ENCODE measurements at places on chromosomes 16 and 17.

DNA sequence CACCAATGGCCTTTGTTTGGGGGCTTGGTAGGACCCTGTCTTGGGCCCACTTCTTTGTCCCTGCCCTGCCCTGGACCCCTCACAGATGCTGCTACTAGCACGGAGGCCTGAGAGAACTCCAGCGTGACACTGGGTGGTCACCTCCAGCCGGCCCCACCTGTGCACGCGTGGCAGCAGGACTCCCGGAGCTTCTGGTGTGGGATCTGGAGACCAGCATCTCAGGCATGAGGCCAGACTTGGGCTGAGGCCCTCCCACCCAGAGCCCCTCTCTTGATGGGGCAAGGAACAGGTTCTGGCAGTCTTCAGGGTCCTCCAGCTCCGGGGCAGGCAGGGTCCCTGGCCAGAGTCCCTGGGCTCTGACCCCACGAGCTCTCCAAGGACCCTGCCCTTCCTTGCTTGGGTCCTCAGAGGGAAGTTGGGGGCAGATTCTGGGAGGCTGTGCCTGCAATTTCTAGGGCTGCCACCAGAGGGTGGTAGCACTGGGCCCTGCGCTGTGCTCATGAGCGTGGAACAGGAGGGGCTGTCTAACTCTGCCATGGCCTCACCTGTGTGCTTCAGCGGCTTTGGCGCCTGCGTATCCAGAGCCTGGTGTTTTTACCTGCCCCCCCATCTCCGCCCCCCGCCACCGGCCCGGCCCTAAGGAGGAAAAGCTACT, 3.1 kb upstream of the BAIAP3 start:
- no peak for DNase-seq

DNA sequence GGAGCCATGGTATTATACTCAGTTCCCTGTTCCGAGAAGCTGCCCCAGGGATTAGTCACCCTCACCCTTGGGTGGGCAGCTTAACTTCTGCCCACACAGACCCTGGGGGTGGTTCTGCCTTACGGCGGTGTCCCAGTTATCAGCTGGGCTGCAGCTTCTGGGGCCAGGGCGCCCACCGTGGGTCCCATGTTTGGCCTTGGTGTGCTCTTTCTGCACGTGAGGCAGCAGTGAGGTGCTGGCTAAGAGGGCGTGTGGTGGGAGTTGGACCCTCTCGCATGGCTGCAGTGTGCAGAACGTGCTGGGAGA, 46.7 kb downstream of the RAB11FIP3 start:
- no peak for DNase-seq

- DNase-seq: peak; percentile 31
Measured at GRCh38 chr17:46154151-46154816, 38.9 kb downstream of the KANSL1 start.

DNA sequence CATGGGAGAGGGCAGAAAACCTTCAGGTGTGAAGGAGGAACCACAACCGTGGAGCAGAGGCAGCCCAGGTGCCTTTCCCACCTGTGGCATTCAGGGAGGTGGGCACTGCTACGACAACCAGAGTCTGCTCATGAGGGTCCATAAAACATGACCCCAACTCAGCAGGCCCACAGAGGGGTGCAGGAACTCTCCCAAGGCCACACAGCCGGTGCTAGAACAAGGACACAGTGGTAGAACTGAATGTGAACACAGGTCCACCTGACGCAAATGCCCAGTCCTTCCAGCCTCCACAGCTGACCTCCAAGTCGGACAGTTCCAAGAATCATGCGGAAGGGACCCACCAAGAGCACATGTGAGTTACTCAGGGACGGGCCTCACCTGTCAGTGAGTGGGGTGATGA, 76.4 kb downstream of the DNAH17 start:
- no peak for DNase-seq

- DNase-seq: no peak
Measured at GRCh38 chr17:5885336-5885735, 184.8 kb upstream of the WSCD1 start.

DNA sequence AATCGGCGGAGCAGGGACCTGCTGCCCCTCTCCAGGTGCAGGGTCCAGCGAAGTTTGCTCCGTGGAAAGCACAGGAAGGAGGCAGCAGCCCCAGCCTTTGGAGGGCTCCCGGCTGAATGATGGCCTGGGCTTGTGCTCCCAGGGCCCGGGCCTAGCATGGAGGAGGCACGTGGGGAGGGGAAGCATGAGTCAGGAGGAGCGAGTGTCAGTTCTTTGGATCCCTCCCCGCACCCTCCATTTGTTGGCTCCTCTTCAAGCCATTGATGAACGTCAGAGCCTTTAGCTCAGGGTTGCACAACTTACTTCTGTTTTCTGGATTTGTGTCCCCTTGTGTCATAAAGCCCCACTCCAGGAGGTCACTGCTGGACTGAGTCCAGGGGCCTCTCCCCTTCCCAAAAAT, 25.8 kb downstream of the TTYH2 start:
- DNase-seq: no peak

GRCh38 chr17:76408037-76408849, 23.8 kb downstream of the SPHK1 start:
- peak; percentile 32 for DNase-seq

- DNase-seq: no peak
Measured at GRCh38 chr17:43676471-43676870, 14.7 kb upstream of the MEOX1 start.

GRCh38 chr17:72191921-72192799, 71.3 kb downstream of the SOX9 start:
- no peak for DNase-seq

DNA sequence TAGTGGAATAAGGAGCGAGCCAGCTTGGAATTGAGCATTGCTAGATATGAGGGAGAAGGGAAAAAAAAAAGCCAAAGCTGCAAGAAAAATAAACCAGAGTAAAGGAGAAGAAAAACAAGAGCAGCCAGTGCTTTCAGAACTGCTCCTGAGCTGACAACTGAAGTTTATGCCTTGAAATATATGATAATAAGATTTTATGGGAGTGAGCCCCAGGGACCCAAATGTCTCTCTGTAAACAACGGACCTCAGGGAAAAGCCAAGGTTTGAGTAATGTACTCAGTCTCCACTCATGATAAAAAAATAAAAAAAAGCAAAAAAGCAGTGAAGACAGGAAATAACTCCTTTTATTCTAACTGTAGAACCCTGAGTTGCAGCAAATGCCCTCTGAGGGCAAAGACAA, 132.6 kb downstream of the SNX11 start:
- DNase-seq: no peak

- DNase-seq: no peak
Measured at GRCh38 chr17:72733619-72734282, 358.7 kb downstream of the SLC39A11 start.

DNA sequence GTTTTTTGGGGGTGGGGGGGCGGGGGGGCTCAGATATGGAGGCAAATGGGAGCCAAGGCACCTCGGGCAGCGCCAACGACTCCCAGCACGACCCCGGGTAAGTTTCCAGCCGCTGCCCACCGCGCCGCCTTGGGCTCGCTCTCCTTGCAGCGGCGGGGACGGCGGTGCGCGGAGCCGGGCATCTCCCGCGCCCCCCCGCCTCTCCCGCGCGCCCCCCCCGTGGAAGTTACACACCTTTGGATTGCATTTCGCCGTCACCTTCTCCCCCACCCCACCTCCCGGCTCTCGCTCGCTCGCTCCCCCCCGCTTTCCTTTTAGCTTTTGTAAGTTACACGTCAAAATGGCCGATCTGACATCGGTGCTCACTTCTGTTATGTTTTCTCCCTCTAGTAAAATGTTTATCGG, 387 bp downstream of the MSI2 start:
- peak; percentile 64 for DNase-seq

- DNase-seq: no peak
Measured at GRCh38 chr17:39634384-39634871, 2.5 kb upstream of the STARD3 start.

- no peak for DNase-seq
Measured at GRCh38 chr17:82424001-82424862, 5.8 kb upstream of the OGFOD3 start.

- DNase-seq: no peak
Measured at GRCh38 chr17:37671028-37671823, 28.0 kb upstream of the DDX52 start.

DNA sequence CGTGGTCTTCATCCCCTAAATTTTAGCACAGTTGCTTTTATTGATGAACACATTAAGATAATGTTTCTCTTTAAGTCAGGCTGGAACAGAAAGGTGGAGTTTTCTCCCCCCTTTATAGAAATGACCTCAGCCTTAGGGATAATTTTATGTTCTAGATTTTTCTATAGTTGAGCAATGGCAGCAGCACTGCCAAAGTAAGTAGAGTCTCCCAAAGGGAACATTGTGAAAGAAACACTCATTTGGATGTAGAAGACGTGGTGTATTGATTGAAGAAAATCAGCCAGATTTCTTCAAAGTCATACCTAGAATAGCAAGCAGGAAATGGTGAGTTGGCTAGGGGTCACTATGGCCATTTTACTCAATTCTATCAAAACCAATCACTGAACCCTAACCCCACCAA, 122.5 kb downstream of the DNAH9 start:
- no peak for DNase-seq

DNA sequence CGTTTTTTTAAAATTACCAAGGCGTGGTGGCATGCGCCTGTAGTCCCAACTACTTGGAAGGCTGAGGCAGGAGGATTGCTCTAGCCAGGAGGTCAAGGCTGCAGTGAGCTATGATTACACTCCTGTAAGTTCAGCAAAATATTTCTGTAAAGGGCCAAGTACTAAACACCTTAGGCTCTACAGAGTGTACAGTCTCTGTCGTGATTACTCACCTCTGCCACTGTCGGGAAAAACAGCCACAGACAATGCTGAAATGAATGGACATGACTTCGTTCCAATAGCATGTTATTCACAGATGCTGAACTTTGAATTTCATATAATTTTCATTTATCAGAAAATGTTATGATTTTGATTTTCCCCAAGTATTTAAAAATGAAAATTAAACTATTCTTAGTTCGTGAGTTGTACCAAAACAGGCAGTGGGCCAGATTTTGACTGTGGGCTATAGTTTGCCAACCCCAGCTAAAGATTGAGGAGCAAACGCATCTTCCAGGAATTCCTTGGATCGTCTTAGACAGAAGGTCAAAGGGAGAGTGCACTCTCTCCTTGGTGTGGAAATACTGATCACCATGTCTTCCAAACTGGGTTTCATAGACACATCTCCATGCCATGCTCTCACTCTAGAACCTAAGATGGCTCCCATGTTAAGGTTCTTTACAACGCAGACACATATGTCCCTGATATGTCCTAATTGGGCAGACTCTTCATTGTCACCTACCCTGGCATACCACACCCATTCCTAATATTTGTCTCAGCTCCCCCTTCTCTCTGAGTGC, 89.5 kb downstream of the MARF1 start:
- no peak for DNase-seq

- DNase-seq: no peak
Measured at GRCh38 chr16:56911771-56912571, 20.0 kb upstream of the HERPUD1 start.

DNA sequence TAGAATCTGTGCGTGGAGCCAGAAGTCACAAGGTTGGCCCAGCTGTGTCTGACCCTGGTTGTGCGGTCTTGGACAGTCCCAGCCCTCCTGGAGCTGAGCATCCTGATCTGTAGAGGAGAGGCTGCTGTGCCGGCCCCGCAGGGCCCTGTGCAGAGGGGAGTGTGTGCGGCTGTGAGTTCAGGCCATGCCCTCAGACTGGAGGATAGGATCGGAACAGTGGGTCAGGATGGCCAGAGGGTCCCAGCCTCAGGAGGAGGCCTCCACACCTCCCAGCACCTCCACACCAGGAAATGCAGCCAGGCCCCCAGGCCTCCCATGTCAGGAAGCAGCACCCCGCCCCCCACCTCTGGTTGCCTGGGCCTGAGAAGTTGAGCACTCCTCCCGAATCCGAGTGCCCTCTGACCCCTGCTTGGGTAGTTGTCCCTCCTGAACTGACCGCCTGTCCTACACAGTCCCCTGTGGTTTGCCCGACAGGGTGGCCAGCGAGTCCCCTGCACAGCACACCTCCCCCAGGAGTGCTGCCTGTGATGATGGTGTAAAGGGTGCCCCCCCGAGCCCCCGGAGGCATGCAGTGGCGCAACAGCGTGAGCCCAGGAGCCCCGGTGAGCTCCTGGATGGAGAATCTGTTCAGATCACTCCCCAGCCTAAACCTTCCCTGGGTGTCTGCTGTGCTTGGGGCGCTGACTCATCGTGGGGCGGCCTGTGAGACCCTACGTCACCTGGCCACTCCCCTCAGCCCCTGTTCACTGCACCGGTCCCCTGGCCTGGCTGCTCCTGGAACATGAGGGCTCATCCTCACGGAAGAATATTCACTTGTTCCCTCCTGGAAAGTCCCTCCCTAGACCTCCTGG, 285.2 kb downstream of the SEC14L1 start:
- no peak for DNase-seq

DNA sequence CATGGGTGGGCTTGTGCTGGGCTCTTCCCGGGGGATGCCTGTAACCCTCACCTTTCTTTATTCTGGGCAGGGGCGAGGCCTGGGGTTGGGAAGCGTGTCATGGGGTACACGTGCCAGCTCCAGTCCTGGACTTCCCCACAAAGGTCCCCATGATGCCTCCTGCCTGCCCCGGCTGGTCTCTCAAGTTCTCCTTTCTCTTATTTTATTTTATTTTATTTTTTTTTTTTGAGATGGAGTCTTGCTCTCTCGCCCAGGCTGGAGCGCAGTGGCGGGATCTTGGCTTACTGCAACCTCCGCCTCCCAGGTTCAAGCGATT, 8.6 kb downstream of the ATP2A3 start:
- no peak for DNase-seq

DNA sequence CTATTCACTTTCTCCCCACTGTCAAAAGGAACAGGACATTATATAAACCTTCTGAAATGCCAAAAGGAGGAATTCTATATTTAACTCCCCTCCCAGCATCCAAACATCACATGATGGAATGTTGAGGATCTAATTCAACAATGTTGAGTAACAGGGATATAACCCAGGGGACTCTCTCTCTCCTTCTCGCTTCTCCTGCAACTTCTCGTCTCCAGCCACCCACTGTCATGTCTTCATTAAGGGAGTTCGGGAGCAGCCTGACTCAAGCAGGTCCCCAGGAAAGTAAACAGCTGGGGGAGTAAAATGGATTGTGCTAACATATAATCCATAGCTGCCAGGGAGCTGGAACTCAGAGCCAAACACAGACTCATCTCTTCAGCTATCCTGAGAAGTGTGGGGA, 51.7 kb downstream of the GRIN2A start:
- no peak for DNase-seq

- no peak for DNase-seq
Measured at GRCh38 chr17:9676084-9676483, 30.8 kb downstream of the USP43 start.

- DNase-seq: no peak
Measured at GRCh38 chr16:8796469-8797363, 723 bp downstream of the TMEM186 start.

DNA sequence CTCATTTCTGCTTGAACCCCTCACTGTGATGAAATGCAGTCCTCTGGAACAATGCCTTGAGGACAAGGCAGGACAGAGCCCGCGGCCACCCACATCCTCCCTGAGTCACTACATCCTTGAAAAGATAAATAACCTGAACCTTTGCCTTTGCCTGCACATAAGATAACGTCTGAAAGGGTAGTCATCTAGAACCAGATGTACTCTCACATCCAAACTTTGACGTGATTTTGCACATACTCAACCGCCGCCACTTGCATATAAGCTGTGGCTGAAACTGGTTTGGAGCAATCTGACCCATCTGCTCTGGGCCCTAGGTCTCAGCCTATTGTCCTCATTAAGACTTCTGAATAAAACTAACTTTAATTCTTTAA, 252.1 kb downstream of the PHKB start:
- no peak for DNase-seq

GRCh38 chr17:6066183-6066948, 3.8 kb upstream of the WSCD1 start:
- DNase-seq: no peak

GRCh38 chr17:72120642-72121163, at the start of gene SOX9:
TSS of gene SOX9 (plus strand) at chr17:72121020. CDS start at chr17:72121392, 372 bp downstream.
- no peak for DNase-seq

All from T-helper 2 cell (primary cell).